GM23248 (cell line): ENCODE measurements at places on chromosomes 7 and 10.

GRCh38 chr7:2718296-2718965, 30.4 kb downstream of the AMZ1 start:
- no peak for DNase-seq

DNA sequence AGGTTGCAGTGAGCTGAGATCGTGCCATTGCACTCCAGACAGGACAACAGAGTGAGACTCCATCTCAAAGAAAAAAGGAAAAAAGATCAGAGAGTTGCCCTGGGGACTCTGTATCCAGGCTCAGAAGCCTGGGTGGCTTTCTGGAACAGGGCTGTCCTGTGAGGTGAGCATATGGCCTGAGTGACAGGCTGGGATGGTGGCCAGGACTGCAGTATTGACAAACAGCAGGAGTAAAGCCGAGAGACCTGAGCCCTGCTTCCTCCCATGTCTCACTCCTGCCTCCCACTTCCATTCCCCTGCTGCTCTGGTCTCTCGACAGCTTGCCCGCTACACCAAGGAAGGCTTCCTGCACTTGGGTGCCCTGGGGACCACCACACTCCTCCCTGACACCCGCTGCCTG, 578.5 kb downstream of the GALNT17 start:
- DNase-seq, result no peak

- no peak for DNase-seq
Measured at GRCh38 chr7:158112571-158113320, 474.9 kb downstream of the PTPRN2 start.

GRCh38 chr10:32005050-32005449, 51.2 kb downstream of the KIF5B start:
- DNase-seq, result peak; percentile 60

GRCh38 chr10:14936584-14936983, 17.3 kb downstream of the DCLRE1C start:
- DNase-seq, result no peak

DNA sequence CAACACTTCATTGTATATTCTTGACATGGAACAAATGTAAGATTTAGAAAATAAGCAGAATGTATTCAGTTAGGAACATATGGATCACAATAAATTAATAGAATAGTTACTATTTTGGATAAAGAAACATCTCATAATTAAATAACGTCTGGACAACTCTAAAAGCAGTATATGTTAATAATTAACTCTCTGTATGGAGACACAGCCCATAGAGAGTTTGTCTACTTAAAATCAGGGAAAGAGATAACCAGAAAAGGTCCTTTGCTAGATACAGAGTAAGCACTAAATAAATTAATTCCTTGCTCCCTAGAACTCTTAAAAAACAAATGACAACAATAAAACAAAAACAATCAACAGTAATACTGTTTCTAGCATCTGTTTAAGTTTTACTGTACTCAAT, 184.4 kb upstream of the THSD7A start:
- no peak for DNase-seq

- DNase-seq, result no peak
Measured at GRCh38 chr10:76268530-76268929, 837.1 kb downstream of the LRMDA start.
